ENCODE measurements at places on chromosomes 2 and 18. TPM values are rescaled to one million over a fixed set of nuclear protein-coding genes. Genes with fewer than 3 reads are reported as not detected.

TMEM37 gene
- 5.1 TPM for total RNA-seq

DOK6 gene
- total RNA-seq = 43.5 TPM

IL36A gene
- not detected for total RNA-seq

POTEJ gene
- total RNA-seq = 0.71 TPM

LCT gene
- not detected for total RNA-seq

SCTR gene
- total RNA-seq = not detected

ACTG2 gene
- total RNA-seq = 53.9 TPM

IDH1 gene
- 83.5 TPM for total RNA-seq

VWC2L gene
- 11.5 TPM for total RNA-seq

CNGA3 gene
- 9.7 TPM for total RNA-seq

EVA1A gene
- total RNA-seq = 13.2 TPM

MALL gene
- total RNA-seq = 10.9 TPM

GREB1 gene
- total RNA-seq = 18.5 TPM

AKAIN1 gene
- total RNA-seq = 1.3 TPM

SH3RF3 gene
- total RNA-seq = 6.3 TPM

IL1F10 gene
- total RNA-seq = not detected

FHOD3 gene
- total RNA-seq = 49.9 TPM

RESP18 gene
- total RNA-seq = not detected

PSMA8 gene
- total RNA-seq = not detected

All from camera-type eye (tissue), 1 donor.